Suppressor macrophage treated with lipopolysaccharide for 4 hours (primary cell): ENCODE measurements at places on chromosomes 11 and 22.

- no peak for DNase-seq
Measured at GRCh38 chr22:37497062-37497599, 10.9 kb upstream of the MFNG start.

DNA sequence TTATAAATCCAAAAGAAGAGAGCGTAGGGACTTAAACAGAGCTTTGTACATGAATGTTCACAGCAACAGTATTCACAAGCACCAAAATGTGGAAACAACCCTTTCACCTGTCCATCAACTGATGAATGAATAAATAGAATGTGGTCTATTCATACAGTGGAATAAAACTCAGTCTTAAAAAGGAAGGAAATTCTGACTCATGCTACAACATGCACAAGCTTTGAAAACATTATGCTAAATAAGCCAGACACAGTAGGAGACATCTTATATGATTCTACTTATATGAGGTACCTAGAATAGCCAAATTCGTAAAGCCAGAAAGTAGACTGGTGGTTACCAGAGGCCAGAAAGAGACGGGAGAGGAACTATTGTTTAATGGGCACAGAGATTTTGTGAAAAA, 74.3 kb downstream of the SHANK2 start:
- DNase-seq = no peak

- peak; percentile 56 for DNase-seq
Measured at GRCh38 chr22:42376711-42377554, 55.3 kb downstream of the NFAM1 start.

DNA sequence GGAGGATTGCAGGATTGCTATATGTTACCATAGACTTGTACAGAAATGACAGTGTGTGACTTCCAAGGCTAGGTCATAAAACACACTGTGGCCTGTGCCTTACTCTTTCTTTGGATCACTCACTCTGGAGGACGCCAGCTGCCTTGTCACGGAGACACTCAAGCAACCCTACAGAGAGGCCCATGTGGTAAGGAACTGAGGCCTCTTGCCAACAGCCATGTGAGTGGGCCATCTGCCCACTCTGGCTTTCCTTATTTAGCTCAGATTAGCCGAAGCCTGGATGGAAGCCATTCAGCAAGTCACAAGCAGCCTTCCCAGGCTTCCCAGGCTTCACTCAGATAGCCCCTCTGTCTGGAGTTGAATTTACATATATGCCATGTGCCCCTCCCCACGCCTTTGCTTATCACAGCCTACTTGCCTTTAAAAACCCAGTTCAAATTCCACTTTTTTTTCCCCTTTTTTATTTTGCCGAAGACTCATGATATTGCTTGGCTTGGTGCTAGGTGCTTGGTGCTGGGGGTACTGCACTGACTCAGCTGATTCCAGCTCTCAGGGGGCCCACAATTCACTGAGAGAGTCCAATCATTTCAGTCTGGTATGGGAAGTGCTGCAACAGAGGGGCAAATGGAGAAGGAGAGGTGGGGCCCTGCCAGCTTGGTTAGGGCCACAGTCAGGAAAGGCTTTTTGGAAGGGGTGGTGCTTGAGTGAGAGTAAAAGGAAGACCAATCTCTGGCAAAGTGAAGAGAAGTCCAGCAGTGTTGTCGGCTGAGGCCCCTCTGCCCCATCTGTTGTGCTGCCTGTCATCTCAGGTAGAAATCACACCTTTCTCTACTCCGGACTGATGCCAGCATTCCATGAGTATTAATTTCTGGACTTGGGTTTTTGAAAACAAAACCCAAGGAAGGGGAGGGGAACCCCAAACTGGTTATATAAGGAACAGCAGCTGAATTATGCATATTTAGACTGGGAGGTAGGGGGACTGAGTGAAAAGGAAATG, 14.5 kb upstream of the P4HA3 start:
- DNase-seq = no peak

- DNase-seq = no peak
Measured at GRCh38 chr22:46081831-46082210, 68.5 kb upstream of the PPARA start.

GRCh38 chr11:33553486-33553885, 147.1 kb downstream of the C11orf91 start:
- no peak for DNase-seq

- DNase-seq = no peak
Measured at GRCh38 chr22:48259991-48260670, 1497.7 kb downstream of the TBC1D22A start.

GRCh38 chr22:28120691-28121592, 201.9 kb upstream of the PITPNB start:
- peak; percentile 5 for DNase-seq

DNA sequence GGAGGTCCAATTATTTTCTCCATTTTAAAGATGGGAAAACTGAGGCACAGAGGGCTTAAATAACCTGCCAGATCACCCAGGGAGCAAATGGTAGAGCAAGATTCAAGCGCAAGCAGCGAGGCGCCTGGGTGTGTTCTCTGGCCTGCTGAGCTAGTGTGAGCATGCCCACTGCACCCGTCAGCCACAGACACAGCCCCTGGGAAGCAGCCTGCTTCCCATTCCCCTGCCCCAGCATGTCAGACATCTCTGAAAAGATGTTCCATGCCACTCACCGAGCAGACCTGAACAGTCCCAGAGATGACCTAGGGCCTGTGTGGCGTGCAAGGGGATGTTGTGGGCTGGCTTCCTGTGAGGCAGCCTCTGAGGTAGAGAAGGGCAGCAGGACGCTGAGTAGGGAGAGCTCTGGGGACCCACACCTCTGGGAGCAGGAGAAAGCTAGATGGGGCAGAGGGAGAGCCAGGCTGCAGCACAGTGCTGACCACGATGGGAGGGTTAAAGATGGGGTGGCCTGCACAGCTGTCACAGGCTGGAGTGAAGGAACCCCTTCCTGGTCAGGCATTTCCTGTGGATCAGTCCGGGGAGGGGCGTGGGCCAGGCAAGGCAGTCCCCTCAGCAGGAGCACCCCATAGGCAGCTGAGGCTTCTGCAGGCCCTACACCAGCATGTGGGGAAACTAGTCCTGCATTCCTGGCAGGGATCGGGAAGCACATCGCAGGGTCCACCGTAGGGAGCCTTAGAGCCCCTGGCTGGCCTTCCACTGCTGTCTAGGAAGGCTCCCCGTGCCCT, 101.4 kb downstream of the GALNT18 start:
- no peak for DNase-seq

DNA sequence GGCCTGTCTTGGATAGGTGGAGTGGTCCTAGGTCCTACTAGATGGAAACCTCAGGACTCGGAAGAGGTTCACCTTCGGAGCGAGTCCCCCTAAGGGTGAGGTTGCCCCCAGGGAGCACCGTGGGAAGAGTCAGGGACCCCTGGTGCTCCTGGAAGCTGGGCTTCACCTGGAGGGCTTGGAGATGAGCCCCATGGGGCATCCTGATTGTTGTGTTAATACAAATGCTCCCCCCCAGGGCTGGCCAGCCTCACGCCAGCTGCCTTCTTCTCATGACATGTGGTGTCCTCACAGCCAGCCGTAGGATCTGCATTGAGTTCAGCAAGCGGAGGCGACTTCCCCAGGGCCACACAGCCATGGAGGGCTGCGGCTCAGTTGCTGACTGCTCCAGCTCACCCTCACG, 1487.5 kb downstream of the BRD1 start:
- DNase-seq = no peak

DNA sequence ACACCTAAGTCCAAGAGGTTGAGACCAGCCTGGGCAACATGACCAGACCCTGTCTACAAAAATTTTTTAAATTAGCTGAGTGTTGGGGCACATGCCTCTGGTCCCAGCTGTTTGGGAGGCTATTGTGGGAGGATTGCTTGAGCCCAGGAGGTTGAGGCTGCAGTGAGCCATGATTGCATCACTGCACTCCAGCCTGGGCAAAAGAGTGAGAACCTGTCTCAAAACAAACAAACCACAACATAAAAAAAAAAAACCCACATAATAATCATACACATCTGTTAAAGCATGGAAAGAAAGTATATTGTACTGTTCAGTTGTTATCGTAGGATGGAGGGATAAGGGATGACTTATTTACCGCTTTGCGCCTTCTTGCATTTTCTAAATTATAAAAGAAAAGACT, 35.9 kb upstream of the GRK2 start:
- no peak for DNase-seq

DNA sequence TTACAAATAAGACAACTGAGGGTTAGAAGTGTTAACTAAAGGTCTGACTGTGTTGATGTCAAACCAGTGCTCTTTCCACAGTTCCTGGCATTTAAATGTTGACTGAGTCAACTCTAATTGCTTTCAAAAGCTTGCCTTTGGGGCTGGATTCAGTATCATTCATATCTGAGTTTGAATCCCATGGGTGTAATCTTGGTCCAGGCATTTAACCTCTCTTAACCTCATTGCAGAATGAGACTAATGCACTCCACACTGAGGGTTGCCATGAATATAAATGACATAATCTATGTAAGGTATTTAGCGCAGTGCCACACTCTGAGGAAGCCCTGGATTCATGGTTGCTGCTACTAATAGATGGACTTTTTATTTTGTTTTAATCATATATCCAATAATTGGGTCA, 274.3 kb downstream of the DDX10 start:
- no peak for DNase-seq

GRCh38 chr11:131488238-131488637, 117.8 kb downstream of the NTM start:
- DNase-seq = no peak

DNA sequence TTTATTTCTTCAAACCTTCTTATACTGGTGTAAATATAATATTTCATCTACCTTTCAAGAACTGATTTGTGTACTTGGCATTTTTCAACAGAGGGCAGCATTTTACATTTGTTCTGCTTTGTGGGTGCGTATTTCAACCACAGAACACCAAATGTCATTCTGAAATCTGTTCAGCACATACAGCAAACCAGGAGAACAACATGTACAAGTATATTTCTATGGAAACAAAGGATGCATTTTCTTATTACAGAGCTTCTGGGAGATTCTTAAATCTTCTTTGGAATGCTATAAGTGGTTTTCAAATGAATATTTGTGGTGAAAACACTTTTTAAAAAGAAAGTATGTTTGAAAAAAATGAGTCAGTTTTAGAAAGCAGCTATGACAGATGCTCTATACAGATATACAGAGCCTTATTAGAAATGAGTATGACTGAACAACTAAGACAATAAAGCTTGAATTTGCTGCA, 946.0 kb downstream of the FAM181B start:
- DNase-seq = no peak

GRCh38 chr11:80214413-80214812, 773.6 kb upstream of the TENM4 start:
- DNase-seq = no peak

DNA sequence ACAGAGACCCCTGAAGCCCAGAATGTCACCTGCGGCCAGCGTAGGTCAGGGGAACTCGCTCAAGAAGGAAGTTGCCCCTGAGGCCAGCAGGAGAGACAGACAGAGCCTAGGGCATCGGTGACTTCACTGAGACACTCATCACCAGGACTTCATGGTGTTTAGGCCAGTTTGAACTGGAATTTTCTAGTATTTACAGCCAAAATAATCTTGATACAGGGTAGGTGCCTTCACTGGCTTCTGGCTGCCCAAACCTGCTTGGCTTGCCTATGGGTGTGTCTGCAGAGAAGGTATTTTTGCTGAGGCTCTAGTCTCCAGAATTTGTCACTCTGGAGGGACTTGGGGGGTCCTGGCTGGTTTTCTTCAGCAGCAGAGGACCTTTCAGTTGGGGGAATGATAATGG, 86.6 kb downstream of the FBXO7 start:
- DNase-seq = no peak

DNA sequence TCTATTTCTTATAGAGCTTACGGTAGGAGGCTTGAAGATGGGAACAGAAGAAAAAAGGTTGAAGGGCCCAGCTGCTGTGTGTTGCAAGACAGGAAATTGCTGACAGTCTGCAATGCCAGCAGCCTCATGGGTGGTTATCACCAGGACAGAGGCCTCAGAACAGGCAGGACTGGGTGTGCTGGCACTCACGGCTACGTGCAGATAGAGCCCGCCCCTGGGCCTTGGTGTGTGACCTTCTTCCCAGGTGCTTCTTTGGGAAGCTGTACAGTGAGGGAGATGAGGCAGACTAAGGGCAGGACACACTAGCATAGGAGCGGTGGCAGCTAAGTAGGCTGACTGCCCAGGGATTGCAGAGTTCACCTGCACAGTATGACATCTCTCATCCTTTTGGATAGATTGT, 12.6 kb downstream of the PRAME start:
- DNase-seq = peak; percentile 45

GRCh38 chr22:37676736-37677492, 1.5 kb downstream of the LGALS1 start:
- DNase-seq = peak; percentile 89

GRCh38 chr11:83223457-83223856, 29.9 kb downstream of the ANKRD42 start:
- DNase-seq = no peak

- no peak for DNase-seq
Measured at GRCh38 chr22:26592421-26592891, 2.5 kb upstream of the TPST2 start.

DNA sequence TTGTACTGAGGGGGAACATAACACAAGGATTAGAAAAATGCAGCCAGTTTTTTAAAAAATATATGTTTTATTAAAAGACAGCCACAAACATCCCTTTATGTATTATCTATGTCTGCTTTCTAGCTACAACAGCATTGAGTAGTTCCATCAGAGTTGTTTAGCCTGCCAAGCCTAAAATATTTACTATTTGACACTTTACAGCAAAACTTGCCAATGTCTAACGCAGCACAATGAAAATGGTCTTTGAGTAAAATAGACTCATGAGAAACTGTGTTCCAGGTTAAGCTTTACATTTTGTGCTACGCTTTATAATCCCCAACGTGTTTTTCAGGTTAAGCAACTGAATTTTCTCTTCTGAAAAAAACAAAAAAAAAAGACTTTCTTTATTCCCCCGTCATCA, 2211.5 kb upstream of the RAG2 start:
- no peak for DNase-seq

DNA sequence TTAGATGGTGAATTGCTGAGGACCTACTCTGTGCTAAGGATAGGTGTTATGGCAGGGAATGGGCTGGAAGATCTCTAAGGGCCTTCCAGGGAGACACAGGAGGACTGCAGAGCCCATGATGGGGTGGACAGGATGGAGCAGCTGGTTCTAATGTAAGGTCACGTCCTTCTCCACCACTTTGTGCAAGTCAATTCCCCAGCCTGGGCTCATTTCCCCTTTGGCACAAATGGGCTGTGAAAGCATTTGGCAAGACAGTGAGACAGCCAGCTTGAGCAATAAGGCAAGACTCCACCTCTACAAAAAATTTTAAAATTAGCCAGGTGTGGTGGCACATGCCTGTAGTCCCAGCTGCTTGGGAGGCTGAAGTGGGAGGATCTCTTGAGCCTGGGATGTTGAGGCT, 81.4 kb upstream of the THY1 start:
- DNase-seq = peak; percentile 59

GRCh38 chr22:46931881-46932280, 169.4 kb downstream of the TBC1D22A start:
- DNase-seq = no peak

GRCh38 chr11:26204101-26204500, 127.8 kb upstream of the ANO3 start:
- DNase-seq = no peak
